GM03348 (cell line): ENCODE measurements at places on chromosomes 4 and X.
A peak's percentile ranks its signal among the peaks of the same experiment; 100 is the strongest.

GRCh38 chr4:140088323-140088967, 65.5 kb downstream of the MAML3 start:
- DNase-seq: peak; percentile 20

DNA sequence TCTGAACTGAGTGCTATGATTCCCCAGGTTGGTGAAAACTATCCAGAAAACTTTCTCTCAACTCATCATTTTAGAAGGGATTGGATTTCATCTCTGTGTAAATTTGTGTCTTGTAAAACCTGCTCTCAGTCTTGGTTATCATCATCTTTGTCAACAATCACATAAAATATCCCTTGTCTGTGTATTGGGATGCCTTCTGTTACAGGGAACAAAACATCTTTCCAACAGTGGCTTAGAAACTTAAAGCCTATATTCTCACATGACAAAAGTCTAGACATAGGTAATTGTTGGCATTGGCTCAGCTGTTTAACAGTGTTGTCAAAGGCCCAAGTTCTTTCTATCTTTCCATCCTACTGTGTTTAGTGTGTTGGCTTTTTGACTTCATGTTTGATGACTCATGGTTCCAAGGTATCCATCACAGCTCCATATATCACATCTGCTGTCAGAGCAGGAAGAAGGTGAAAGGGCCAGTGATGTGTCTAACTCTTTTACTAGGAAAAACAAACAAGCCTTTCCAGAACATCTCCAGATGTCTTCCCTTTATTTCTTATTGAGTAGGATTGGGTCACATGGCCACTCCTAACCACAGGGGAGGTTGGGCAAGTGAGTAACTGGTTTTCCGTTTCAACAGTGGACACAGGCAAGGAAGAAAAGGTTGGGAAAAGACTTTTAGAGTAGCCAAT, 65.0 kb downstream of the PHEX start:
- peak; percentile 16 for DNase-seq

DNA sequence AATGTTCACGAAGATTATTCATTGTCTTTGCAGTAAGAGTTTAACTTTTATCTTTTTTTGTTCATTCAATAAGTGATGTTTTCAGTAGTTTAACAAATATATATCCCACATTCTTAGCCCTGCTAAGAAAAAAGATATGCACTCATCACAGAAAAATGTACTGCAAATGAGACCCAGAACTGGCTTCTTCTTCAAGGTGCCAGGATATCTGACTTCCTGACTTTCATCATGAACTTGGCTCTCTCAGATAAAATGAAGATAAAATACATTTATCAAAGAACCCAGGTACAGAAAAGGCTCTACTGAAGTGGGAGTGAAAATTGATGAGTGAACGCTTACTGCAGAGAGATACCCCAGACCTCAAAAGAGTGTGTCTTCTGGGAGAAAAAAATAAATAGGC, 177.8 kb upstream of the DKK2 start:
- peak; percentile 36 for DNase-seq

- no peak for DNase-seq
These were observed 237.3 kb upstream of the GRID2 start for GRCh38 chr4:92066485-92066884.

- DNase-seq: peak; percentile 69
These were observed 39.2 kb upstream of the TLR3 start for GRCh38 chr4:186029571-186030398.

DNA sequence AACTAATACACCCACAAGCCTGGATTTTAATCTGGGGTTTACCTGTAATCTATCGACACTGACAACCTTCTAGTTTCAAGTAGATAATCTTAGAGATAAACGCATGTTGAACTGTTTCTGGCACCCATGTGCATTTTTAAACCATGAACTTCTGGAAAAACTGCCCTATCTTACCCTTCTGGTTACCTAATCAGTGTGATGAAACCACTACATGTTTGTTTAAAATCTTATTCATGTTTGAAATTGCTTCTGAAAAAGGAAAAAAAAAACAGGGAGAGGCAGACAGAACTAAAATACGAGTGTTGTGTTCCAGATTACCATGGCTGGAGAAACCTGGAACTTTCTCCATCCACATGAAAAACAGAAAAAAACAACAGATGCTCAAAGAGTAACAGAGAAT, 139.3 kb downstream of the MID1IP1 start:
- no peak for DNase-seq

DNA sequence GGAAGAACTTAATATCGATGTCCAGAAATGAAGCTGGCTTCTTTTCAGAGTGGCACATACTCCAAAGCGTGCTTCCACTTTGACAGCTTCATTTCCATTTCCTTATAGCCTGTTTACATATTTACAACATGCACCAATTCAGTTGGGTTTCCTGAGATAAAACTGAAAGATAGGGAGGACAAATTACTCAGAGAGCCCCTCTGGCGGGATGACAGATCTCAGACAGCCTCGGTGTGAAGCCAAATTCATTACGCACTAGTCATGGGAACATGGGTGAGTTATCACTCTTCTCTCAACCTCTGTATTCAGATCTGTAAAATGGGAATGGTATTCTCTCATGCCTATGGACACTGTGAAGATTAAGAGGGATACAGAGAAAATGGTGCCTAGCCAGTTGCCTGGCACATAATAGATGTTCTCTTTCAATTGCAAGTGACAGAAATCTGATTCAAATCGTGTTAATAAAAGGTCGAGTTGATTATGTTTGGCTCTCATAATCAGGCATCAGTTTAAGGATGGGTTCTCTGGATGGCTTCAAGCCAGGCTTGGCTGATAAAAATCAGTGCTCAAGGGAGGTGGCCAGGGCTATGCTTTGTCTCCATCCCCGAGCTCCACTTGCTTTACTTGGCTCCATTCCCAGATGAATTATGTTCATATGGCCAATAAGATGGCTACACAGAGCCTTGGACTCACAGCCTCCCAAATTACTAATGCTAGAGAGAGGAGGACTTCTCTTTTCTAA, 132.2 kb upstream of the C1QTNF7 start:
- DNase-seq: no peak

GRCh38 chr4:158809611-158810486, 41.0 kb downstream of the FNIP2 start:
- peak; percentile 73 for DNase-seq

GRCh38 chr4:122826553-122827257, at the start of gene FGF2:
Gene FGF2 (plus strand): TSS chr4:122826831. CDS start chr4:122827175, 344 bp downstream.
- peak; percentile 93 for DNase-seq

DNA sequence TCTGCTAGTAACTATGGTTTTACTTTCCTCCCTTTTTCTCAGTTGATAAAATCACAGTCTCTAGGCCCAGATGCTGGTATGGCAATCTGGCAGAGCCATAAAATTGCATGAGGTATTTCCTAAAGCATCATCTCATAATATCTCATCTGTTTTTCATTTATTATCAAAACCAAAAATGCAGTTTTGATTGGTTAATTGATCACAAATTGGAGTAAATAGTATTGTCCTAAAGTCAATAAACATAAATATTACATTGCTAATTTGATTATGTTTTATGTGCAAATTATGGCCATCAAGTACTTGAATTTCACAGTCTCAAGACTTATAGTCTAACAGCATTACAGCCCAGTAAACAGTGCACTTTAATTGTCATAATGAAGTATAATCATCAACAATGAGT, 2365.6 kb downstream of the ARAP2 start:
- no peak for DNase-seq
